ENCODE measurements at places on chromosomes 1 and 21.

DNA sequence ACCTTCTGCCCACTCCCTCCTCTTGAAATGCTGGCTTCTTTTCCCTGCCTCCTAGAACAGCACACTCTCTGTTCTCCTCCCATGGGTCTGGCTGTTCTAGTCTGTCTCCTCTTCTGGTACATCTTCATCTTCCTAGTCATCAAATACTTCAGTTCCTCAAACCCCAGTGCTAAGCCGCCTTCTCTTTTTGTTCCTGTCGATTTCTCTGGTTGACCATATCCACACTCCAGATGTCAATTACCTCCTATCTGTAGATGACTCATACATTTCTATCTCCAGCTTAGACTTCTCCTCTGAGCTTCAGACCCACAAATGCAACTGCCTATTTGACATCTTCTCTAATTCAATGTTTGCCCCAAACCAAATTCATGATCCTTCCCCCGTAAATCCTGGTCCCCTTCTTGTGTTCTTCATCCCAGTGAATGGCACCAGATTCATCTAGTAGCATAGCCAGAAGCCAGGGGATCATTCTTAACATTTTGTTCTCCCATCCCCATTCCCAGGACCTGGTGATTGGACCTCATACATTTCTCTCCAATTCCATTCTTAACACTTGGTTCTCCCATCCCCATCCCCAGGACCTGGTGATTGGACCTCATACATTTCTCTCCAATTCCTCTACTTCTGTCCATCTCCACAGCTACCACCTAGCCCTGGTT, 35.9 kb downstream of the USP24 start:
- DNase-seq: no peak

GRCh38 chr1:119286587-119287181, 81.9 kb upstream of the HAO2 start:
- no peak for DNase-seq

DNA sequence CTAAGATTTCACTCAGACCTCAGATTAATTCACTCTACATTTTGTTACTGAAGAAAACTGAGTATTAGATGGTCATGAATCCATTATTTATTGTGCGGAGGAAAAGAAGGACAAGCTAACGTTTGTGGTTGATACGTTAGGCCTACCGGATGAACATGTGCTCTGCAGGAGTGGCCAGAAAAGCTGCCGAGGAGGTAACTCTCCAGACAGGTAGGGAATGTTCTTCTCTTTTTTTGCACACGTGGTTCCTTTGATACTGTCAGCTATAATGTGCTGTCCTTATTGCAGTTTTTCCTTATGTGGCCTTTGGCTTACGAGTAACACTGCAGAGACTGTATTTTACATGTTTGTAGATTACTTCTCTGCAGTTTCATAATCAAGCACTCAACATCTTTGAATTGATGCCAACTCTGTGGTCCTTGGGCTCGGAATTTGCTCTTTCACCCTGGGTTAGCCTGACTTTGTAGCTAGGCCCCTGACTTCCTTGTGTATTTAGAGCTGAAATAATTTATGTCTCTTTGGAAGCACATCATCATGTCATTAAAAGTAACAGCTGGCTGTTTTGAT, 13.6 kb downstream of the MTR start:
- no peak for DNase-seq

DNA sequence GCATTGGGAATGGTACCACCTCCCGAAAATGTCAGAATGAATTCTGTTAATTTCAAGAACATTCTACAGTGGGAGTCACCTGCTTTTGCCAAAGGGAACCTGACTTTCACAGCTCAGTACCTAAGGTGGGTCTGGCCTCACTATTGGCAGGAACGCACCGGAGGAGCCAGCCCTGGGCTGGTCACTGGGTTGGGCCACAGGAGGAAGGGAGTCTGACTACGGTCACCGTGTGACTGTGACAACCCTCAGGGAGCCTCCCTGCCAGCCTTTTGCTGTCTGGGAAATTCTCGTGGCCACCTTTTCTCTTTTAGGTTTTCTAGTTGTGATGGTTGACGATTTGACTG, 2.2 kb downstream of the IL10RB start:
- DNase-seq: no peak

DNA sequence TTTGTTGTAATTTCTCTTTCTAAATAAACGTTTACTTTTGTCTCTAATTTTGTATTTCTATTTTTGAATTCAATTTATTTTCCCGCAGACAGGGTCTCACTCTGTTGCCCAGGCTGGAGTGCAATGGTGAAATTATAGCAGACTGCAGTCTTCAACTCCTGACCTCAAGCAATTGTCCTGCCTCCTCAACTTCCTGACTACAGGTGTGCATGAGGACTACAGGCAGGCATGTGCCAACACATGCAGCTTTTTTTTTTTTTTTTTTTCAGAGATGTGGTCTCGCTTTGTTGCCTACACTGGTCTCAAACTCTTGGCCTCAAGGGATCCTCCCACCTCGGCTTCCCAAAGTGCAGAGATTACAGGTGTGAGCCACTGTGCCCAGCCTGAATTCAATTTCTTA, 36.7 kb upstream of the IL20 start:
- peak; percentile 18 for DNase-seq

- DNase-seq: peak; percentile 51
Observed at GRCh38 chr1:119613769-119614720, 34.0 kb downstream of the ZNF697 start.

GRCh38 chr1:11072216-11072917, 12.5 kb upstream of the SRM start:
- DNase-seq: no peak

DNA sequence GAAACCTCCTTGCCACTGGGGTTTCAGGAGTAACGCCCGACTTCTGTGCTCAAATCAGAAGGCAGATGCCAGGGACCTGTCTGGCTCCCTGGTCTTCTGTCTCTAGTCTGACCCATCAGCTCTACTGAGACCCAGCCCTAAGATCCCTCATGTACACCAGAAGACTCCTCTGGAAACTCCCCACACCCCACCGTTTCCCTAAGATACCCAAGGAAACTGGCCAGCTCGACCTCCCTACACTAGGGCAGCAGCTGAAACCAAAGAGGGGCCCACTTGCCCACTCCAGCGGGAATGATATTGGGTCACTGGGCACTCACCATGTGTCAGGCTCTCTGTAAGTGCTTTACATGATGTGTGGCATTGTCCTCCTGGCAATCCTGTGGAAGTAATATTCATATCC, 469 bp upstream of the S100A16 start:
- DNase-seq: no peak

Data from CD8-positive, alpha-beta T cell (primary cell).